Activated CD4-positive, alpha-beta T cell treated with anti-CD3 and anti-CD28 coated beads for 36 hours (primary cell): ENCODE measurements at places on chromosomes 2 and 18.

DNA sequence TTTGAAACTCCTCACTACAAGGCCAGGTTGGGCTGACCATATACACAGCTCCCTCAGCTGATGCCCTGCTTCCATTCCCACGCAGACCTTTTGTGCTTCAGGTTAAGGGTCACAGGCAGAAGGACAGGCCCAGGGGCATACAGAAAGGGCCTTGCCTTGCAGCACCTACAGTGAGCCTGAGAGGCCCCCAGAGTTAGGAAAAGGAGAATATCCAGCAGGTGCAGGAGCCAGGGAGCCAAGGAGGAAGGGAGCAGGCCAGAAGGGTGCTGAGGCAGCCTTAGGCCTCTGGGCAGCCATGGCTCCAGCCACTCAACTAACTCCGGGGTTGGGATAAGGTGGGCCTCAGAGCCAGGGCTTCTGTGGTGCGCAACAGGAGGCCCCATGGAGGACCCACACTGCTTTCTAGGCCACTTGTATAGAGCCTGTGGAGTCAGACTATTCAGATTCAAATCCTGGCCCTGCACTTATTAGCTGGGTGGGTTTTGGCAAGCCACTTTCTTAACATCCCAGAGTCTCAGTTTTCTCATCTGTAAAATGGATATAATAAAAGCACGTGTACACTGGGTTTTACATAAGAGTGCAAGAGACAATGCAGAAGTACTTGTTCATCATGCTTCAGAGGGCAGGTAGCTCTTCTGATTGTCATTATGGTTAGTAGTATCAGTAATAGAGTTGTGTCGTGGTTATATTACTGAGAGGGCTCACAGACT lies 214.6 kb upstream of the HAAO start:
- DNase-seq = no peak

GRCh38 chr18:35804377-35804776 lies 168.1 kb upstream of the RMP24 start:
- DNase-seq = no peak

DNA sequence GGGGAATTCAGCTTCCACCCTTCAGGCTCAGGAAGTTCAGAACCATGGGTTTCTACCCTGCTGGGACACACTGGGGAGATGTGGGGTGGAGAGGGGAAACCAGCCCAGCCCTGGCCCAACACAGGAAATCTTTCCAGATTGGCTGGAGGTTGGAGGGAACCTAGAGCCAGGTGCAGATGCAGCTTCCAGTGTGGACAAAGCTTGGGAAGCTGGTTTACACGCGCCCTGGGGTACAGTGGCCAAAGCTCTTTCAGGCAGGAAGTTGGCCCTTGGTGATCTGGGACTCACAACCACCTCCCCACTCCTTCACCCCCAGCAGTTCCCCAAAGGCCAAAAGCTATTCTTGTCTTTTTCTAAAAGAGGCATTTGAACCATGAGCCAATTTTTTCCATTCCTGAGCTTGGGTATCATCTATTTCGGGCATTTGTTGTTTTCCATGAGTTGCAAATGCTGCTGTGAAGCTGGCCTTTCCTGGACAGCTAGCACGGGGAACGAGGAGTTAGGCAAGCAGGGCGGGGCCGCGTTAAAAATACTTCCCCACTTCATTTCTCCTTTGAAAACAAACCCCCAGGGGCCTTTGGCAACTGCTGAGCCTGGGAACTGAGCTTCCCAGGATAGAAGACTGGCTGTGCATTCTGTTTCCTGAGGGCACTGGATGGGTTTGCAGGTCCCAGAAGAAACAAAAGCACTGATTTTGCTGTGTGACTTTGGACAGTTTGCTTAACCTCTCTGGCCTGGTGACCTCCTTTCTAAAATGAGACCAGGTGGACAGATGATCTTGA lies 3.1 kb upstream of the ARID5A start:
- peak; percentile 5 for DNase-seq

GRCh38 chr2:152505495-152505906 lies 170.5 kb downstream of the FMNL2 start:
- no peak for DNase-seq

- no peak for DNase-seq
These were observed 279.6 kb downstream of the TXNL1 start for GRCh38 chr18:56358608-56359280.

DNA sequence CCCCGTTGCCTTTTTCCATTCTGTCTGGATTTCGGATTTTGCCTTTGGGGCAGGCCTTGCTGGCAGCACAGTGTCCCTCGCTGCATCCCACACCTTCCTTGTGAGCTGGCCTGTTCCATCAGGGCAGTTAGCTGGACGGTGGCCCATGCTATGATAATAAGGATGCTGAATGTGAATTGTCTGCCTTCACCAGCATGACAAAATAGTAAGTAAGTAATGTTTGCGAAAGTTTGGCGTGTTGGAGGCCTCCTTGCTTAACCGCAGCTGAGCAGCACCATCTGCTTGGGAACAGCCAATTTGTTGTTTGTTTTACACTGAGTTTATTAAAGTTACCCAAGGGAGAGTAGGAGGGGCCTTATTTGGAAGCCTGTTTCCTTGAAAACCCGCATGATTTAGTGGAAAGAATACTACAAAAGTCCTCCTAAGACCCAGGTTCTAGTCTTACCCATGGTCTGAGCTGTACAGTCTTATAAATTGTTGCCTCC lies 469.7 kb upstream of the FANCL start:
- no peak for DNase-seq

DNA sequence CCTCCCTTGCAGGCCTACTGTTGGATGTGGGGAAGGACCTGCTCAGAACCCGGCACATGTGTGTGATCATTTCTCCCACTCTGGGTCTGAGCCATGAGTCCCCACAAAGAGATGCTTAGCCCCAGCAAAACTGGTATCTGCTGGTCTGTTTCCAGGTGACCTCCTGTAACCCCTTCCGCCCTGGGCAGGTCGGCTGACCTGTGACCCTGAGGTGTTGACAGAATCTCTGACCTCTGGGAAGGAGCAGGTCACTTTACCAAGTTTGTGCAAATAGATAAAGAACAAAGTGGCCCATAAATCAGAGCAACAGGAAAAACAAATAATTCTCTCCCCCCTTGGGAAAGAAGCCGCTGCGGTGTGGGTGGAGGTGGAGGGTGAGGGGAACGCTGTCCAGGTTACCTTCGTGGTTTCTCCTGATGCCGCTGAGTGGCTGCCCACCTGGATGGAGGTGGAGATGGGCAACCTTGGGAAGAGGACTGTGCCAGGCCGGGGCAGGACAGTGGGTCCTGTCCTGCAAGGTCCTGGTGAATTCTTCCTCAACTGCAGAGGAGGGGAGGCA lies 174.0 kb upstream of the MYCN start:
- DNase-seq = no peak

DNA sequence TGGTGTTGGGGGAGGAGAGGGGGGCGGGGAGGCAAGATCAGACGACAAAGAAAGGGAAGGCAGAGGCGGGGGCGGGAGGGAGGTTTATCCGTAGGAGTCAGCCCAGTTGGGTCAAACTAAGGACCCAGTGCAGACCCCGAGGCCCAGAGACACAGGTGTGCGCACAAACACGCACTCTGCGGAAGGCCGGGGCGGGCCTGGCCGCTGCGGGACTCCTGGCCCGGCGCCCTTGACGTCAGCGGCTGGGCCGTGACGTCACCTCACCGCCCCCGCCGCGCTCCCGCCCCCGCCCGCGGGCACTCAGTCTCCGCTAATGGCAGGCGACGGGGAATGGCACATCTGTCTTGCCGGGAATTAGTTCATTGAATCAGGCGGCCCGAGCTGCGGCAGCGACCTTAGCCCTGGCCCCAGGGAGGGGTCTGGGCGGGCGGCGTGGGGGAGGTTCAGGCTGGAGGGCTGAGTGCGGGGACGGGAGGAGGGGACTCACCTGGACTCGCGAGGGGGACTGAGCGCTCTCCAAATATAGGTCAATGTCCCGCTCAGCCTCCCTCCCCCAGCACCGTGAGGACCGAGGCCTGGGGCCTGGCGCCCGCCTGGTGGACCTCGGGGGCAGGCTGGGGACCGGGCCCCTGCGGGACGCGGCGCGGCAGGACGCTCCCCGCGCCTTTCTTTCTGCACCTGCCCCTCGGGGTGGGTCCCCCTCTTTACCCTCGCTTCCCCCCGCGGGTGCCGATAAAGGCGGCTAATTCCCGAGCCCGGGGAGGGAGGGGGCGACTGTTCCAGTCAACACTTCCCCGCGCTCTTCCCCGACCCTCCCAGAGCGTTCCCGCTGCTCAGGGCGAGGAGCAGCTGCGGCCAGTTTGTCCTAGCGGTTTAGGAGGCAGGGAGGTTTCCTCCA lies 15.5 kb upstream of the ECEL1 start:
- peak; percentile 66 for DNase-seq
